Stimulated activated CD8-positive, alpha-beta memory T cell treated with anti-CD3 and anti-CD28 coated beads, Interleukin-2, amount 100 ng/mL, for 48 hours (primary cell): ENCODE measurements at places on chromosomes 5 and 9.

DNA sequence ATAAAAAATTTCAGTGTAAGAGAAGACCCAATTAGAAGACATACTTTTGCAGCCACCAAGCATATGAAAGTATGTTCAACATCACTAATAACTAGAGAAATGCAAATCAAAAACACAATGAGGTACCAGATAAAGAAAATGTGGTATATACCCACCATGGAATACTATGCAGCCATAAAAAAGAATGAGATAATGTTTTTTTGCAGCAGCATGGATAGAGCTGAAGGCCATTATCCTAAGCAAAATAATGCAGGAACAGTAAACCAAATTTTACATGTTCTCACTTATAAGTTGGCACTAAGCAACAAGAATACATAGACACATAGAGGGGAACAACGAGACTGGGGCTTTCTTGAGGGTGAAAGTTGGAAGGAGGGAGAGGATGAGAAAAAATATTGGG is 6.9 kb upstream of the SPATA9 start:
- no peak for DNase-seq

DNA sequence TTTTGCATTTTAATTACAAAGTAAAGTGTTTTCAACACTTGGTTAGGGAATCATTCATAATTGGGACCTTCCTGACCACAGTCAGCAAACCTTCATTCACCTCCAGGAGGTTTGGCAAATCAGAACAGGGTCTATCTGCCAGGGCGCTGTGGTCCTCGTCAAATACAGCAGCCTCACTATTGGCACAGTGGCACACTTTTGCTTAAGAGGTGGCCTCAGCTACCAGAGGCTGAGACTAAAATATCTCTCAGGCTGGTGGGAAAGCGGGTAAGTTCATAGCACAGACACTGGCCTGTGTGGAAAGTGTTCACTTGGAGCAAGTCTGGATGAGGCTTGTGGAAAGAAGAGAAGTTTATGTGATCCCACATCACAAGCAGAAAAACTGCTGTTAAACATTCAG is 268.6 kb upstream of the DAPK1 start:
- no peak for DNase-seq

GRCh38 chr5:82699737-82700136 is 377.5 kb downstream of the TMEM167A start:
- DNase-seq: no peak

GRCh38 chr5:117788596-117788995 is 1199.8 kb downstream of the DTWD2 start:
- no peak for DNase-seq

- no peak for DNase-seq
Measured at GRCh38 chr5:127830829-127831598, 127.8 kb downstream of the CCDC192 start.

GRCh38 chr9:95880021-95880690 is 4.7 kb downstream of the ERCC6L2 start:
- no peak for DNase-seq

GRCh38 chr5:114360816-114361723 is 800 bp upstream of the KCNN2 start:
- DNase-seq: no peak

- DNase-seq: no peak
Measured at GRCh38 chr9:12737871-12738270, 36.9 kb upstream of the LURAP1L start.

DNA sequence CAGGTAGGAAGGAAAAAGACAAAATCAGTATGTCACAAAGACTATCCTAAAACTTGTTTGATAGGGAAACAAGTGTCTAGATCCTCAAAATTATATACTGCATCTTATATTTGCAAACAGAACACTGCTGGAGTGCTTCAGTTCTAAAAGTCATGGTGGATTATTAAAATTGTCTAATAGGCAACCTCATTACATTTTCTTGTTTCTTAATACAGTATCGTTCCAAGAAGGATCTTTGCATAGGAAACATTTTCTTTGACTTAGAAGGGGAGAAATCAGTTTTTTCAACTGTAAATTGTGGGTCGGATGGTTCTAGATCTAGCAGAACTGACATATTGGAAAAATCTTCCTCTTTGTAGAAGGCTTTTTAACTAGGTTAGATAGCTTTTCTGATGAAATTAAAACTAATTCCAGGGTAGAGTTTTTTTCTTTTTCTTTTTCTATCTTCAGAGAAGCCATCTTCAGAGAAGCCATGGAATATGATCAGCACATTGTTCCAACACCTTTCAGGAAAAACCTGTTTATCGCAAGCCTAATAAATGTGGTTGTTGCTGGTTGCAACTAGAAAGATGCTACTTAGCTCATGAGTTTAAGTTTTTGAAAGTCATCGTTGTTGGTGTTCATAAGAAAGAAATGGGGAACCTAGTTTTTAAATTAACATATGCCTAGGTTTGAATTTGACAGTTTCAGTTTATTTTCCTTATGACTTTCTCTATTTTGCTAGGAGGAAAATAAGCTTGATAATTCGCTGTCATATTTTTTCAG is 7.4 kb downstream of the CPEB4 start:
- DNase-seq: no peak

- no peak for DNase-seq
Measured at GRCh38 chr5:43104057-43104456, 16.7 kb upstream of the ZNF131 start.

DNA sequence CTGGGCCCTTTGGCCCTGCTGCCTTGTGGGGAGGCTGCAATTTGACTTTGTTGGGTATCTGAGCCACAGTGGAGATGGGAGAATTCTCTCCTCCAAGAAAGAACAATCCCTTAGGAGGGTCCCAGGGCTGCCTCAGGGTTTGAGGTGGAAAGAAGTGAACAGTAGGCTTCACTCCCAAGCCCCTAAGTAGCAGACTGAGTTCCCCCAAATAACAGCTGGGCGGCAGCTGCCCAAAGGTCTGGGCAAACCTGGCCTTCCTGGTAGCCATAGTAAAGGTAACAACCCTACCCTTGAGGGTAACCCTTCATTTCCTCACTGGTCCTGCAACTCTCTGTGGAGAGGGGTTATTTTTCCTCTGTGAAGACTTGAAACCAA is 746 bp downstream of the RGS3 start:
- DNase-seq: no peak

- DNase-seq: no peak
Measured at GRCh38 chr5:93246090-93246855, 334.7 kb downstream of the NR2F1-AS1 start.

GRCh38 chr5:156838961-156839360 is 11.1 kb upstream of the PPP1R2B start:
- no peak for DNase-seq

GRCh38 chr9:113903514-113904077 is 27.5 kb downstream of the ZNF618 start:
- DNase-seq: no peak

- DNase-seq: no peak
Measured at GRCh38 chr5:11496137-11496719, 408.0 kb downstream of the CTNND2 start.
